NCI-H774 (cell line): ENCODE measurements at places on chromosomes 11 and 22.
A peak's percentile ranks its signal among the peaks of the same experiment; 100 is the strongest.

- peak; percentile 31 for DNase-seq
Measured at GRCh38 chr11:57131080-57131790, 50.5 kb upstream of the LRRC55 start.

DNA sequence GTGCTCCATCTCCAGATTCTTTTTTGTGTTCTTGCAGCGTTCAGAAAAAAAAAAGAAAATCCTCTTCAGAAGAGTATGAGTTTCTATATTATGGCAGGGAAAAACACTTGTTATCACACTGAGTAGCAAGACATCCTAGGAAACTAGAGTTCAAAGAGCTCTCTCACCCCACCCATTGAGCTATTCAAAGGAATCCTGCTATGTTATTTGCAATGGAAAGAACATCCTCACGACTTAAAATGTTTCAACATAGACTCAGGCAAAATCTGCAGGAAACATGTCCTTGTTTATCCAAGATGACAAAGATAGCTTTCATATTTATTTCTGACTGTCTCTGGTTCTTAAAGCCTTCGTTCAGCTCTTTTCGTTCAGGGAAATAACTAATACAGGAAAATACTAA lies 331.6 kb upstream of the ANO5 start:
- no peak for DNase-seq

DNA sequence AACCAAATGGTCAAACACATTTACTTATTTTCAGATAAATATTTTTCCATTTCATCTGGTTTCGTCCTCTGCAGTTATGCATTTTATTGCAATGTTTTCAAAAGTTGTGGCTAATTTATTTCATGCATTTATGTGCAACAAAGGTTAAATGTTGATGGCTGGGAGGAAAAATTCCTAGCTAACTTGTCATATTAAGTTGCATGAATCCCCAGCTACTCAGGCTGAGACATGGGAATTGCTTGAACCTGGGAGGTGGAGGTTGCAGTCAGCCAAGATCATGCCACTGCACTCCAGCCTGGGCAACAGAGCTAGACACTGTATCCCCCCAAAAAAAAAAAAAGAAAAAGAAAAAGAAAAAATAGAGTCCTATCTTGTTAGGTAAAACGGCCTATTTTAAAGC lies 1862.4 kb upstream of the RAG2 start:
- no peak for DNase-seq

- DNase-seq = no peak
Measured at GRCh38 chr11:104823657-104824056, 74.6 kb downstream of the CASP12 start.

DNA sequence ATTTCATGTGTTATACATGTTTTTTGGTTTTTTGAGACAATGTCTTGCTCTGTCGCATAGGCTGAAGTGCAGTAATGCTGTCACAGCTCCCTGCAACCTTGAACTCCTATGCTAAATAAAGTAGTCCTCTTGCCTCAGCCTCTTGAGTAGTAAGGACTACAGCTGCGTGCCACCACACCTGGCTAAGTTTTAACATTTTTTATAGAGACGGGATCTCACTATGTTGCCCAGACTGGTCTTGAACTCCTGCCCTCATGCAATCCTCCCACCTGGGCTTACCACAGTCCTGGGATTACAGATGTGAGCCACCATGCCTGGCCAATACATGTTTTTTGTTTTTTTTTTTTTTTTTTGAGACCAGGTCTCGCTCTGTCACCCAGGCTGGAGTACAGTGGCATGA lies 33.9 kb downstream of the SWAP70 start:
- no peak for DNase-seq

DNA sequence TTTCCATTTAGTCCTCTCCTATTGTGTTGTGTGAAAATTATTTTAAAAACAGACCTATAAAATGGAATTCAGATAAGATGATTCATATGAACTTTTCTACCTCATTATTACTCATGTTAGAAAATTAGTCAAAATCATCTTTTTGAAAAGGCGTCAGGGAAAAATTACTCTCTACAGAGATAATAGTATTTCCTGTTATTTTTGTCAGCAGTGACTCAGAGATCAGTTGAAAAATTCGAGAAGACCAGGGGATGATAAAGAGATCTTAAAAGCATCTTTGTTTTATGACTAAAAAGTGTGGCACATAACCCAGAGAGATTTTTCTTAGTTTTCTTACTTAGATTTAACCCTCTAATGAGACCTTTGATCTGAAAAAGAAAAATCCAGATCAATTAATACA lies 157.9 kb upstream of the CARD18 start:
- DNase-seq = no peak

DNA sequence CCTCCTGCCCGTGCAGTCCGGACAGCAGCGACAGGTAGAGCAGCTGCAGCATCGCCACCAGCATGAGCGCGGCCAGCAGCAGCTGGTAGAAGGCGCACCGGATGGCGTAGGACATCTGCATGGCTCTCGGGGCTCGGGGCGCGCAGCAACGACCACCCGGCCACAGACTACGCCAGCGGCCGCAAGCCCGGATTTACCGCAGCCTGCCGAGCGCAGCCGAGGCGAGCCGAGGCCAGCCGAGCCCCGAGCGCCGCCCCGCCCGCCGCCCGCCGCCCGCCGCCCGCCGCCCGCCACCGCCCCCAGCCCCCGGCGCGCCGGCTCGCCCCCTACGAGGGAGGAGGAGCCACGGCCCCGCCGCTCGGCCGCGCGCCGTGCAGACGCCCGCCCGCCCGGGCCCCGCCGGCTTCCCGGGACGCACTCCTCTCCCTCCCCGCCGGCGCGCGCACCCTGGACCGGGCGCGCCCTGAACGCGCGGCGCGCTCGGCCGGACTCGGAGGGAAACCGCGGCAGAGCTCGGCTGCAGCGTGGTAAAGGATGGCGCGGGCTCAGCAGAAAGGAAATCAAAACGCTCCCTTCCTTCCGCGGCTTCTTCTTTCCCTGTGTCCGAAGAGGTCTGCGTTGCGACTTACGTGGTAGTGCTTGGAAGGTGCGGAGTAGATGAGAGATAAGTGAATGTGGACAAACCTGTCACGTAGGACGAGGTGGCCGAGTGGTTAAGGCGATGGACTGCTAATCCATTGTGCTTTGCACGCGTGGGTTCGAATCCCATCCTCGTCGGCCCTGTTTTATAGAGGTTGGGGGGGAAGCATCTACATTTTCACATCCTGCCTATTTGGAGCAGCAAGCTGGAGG lies at the start of gene B4GAT1:
Gene B4GAT1 (minus strand): TSS at position 205 of the 852 bp plus-strand sequence. CDS start 84 bp downstream, at position 121.
- peak; percentile 88 for DNase-seq

DNA sequence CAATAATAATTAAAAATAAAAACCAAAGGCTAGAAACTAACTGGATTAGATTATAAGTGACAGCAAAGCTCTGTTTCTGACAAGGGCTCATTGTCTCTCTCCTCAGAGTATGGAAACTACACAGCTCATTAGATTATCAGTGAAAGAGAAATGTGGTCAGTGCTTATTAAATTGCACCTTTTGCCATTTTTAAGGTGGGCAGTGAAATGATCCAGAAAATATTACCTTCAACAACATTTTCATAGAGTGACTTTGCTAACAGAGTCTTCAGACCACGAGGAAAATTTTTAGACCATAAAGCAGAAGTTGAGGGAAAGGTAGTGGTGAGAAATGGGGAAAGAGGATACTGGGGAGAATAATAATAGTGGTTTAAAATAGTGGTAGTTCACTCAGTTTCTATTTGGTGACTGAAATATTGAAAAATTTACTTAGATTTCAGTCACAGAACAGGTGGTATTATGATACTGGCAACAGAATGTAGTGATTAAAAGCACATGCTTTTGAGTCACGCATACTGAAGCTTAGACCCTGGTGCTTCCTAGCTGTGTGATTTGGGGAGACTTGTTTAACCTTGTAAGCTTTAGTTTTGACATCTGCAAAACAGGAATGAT lies 684.0 kb upstream of the CCDC90B start:
- DNase-seq = no peak

GRCh38 chr11:108698844-108699642 lies 34.2 kb downstream of the DDX10 start:
- DNase-seq = no peak

DNA sequence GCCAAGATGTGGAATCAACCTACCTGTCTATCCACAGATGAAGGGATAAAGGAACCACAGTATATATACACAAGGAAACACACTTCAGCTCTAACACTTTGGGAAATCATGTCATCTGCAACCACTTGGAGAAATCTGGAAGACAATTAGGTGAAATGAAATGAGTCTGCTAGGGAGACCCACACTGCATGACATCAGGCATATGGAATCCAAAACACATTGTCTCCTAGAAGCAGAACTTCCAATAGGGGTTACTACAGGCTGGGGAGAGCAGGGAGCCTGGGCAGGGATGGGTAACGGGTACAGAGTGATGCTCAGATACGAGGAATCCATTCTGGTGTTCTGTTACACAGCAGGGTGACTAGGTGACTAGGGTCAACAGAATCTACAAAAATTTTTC lies 18.3 kb downstream of the RGL4 start:
- DNase-seq = no peak

- DNase-seq = no peak
Measured at GRCh38 chr11:73379189-73379880, 3.1 kb downstream of the RELT start.

DNA sequence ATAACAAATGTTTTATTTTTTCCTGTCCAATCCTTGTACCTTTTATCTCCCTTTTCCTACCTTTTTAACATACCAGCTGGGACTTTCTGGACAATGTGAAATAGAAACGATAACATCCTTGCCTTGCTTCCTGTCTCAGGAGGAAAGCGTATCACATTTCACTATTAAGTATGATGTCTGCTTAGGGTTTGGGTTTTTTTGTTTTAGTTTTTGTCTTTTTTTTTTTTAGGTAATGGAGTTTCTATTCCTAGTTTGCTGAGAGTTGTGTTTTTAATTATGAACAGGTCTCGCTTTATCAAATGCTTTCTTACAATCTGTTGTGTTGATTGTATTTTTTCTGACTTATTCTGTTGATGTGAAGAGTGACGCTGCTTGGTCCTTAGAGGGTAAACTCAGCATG lies 64.2 kb upstream of the KCNQ1OT1 start:
- DNase-seq = no peak

DNA sequence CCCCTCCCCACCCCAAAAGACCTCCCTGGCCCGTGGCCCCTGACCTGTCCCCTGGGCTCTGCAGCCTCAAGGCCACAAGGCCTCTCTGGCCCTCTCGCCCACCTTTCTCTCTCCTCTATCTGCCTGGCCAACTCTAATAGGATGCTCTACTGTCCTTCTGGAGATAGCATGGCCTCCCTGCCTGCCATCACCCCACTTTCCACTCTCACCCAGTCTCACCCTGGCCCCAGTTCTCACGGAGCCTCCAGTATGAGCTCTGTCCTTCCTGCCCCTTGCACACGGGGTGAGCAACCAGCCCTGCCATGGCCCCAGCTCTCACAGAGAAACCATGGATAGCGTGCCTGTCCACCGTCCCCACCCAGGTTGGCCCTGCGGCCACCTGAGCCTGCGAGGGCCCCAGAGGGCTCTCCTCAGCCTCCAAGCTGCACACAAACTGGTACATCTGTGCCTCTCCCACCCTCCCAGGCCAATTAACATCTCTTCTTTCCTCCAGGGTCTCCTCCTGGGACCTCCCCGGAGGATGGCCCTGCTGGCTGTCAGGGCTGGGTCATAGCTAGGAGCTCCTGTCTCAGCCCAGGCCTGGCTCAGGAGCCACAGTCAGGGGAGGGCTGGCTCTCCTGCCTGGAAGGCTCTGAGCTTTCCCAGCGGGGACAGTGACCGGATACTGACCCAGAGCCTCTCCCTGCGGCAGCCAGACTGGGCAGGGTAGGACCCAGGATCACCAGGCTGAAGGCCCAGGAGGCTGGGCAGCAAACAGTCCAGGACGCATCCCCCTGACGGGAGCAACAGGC lies 22.3 kb downstream of the RTN4R start:
- no peak for DNase-seq

DNA sequence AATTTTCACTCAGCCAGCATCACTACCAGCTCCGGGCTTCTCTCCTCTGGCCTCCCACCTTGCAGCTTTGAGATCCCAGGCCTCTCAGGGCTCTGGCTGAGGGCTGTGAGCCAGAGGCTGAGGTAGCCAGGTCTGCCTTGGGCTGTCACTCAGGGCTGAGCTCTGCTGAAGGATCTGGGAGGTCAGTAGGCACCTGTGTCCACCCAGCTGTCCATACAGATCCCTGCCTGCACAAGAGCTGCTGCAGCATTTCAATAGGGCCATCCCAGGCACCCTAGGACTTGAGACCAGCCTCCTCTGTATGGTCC lies 12.6 kb downstream of the KCNQ1OT1 start:
- DNase-seq = no peak

DNA sequence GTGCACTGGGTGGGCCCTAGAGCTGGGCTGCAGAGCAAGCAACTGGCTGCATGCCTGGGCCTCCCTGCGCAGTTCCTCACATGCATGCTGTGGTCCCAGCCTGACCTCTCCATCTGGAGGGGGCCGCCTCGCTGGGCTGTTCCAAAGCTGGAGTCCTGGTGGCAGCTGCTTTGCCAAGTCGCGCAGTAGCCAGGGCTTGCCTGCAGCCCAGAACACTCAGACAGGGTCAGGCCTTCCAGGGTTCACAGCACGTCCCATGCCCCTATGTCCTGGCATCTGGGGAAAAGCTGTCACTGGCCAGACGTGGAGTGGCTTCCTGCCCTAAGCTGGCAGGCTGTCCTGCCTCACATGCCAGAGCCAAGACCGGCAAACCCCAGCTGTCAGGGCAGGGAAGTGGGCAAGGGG lies 16.5 kb upstream of the CDC42EP2 start:
- no peak for DNase-seq

- no peak for DNase-seq
Measured at GRCh38 chr11:788953-789940, 643 bp downstream of the CEND1 start.

DNA sequence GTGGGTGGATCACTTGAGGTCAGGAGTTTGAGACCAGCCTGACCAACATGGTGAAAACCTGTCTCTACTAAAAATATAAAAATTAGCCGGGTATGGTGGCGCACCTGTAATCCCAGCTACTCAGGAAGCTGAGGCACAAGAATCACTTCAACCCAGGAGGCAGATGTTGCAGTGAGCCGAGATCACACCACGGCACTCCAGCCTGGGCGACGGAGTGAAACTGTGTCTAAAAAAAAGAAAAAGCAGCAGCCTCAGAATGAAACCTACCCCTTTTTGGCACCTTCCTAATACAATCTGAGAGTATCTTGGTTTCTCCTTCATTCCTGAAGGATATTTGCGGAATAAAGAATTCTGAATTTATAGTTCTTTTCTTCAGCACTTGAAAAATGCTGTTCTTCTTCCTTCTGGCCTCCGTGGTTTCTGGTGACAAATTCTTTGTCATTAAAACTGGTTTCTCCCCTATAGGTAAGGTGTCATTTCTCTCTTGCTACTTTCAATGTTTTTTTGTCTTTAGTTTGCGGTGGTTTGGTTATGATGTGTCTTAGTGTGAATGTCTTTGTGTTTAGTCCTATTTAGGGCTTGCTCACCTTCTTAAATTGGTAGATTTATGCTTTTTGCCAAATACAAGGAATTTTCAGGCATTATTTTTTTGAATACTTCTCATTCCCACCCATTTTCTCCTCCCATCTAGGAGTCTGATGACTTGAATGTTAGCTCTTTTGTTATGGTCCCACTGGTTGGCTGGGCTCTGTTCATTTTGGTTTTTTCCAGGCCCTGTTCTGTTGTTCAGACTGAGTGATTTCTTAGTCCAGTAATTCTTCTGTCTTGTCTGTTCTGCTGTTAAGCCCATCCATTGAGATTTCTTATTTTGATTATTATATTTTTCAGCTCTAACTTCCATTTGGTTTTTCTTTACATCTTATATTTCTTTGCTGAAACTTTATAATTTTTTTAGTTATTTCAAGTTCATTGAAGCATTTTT lies 15.4 kb downstream of the ASRGL1 start:
- no peak for DNase-seq

- DNase-seq = no peak
Measured at GRCh38 chr11:43784866-43785265, 95.8 kb upstream of the ALKBH3 start.
